Stimulated activated CD8-positive, alpha-beta memory T cell treated with anti-CD3 and anti-CD28 coated beads, Interleukin-12 subunit alpha, Interleukin-12 subunit beta, amount 100 ng/mL, for 1 hour (primary cell): ENCODE measurements at places on chromosomes 2 and 18.

- DNase-seq: no peak
These were observed 61.9 kb downstream of the PLEKHA3 start for GRCh38 chr2:178542161-178542560.

DNA sequence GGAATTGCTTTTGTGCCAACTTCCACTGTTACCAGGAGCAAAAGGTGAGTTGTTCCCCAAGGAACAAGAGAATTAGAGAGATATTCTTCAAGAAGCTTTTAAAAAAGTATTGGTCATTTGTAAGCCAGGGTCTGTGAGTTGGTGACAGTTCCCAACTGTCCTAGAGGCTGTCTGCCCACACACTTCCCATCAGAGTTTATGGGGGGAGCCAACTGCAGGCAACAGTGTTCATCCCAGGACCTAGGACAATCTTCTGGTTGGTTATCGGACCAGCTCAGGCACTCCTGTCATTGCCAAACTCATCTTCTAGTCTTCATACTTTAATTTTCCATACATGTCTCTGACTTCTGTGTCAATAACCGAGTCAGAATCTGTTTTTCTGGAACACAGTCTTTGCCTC is 47.5 kb upstream of the SLC8A1 start:
- DNase-seq: no peak

- no peak for DNase-seq
These were observed 102.3 kb downstream of the CDCA7 start for GRCh38 chr2:173456960-173457359.

GRCh38 chr2:1246239-1246638 is 167.0 kb upstream of the TPO start:
- no peak for DNase-seq

- DNase-seq: no peak
These were observed 129.8 kb downstream of the PXDN start for GRCh38 chr2:1614564-1614963.

GRCh38 chr2:204030322-204030721 is 93.8 kb downstream of the ICOS start:
- no peak for DNase-seq
